ENCODE measurements at places on chromosomes 2 and 18.

GRCh38 chr2:383888-384287 lies 96.0 kb upstream of the ALKAL2 start:
- no peak for DNase-seq

- no peak for DNase-seq
Measured at GRCh38 chr2:45981384-45981930, 315.8 kb upstream of the EPAS1 start.

DNA sequence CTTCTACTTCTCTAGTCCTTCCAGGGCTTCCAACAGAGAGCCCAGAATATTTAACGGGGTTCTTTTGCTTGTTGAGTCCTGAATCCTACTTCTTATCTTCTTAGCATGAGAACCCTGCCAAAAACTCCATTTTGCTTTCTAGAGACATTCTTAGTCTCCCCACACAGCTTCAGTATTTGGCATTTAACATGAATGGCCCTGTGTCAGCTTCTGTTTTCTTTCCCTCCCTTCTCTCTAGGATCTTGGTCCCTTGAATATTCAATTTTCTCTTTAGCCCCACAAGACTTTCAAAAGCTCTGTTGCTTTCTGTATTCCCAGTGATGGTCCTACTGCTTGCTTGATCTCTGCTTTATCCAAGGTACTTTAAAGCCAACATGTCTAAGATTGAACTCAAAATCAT lies 89.5 kb downstream of the WDR7 start:
- no peak for DNase-seq

- no peak for DNase-seq
Measured at GRCh38 chr18:44036501-44036900, 644.2 kb upstream of the SETBP1 start.

DNA sequence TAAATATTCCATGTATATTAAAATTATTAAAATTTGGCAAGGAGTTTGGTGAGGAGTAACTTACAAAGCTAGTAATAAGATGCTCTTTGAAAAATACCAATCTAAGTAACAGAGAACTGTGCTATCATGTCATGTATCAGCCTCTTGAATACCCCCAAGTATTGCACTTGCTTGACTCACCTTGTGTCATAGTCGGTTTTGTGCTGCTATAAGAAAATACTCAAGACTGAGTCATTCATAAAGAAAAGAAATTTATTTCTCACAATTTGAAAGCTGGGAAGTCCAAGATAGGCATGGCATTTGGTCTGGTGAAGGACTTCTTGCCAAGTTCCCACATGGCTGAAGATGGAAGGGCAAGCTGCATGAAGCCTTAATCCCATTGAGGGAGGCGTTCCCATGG lies 179.2 kb downstream of the MEMO1 start:
- DNase-seq: no peak

- no peak for DNase-seq
Measured at GRCh38 chr2:46870051-46870839, 45.4 kb downstream of the MCFD2 start.

DNA sequence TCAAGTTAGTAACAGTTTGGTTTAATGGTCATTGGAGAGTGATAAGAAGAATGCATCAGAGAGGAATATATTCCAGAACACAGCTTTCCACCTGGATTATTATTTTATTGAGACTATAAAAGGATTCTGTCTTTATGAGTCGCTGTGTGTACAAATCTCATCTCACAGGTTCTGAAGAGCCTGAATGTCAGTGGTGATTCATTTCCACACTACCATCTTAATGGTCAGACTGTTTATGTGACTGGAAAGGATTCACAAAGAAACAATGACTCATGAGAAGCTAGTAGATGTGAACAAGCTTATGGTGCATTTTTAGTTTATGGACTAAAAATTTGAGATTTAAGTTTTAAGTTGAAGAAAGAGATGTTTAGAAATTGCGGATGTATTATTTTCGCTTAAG lies 685.4 kb upstream of the NRXN1 start:
- peak; percentile 11 for DNase-seq

- DNase-seq: no peak
Measured at GRCh38 chr2:152480821-152481399, 145.9 kb downstream of the FMNL2 start.

DNA sequence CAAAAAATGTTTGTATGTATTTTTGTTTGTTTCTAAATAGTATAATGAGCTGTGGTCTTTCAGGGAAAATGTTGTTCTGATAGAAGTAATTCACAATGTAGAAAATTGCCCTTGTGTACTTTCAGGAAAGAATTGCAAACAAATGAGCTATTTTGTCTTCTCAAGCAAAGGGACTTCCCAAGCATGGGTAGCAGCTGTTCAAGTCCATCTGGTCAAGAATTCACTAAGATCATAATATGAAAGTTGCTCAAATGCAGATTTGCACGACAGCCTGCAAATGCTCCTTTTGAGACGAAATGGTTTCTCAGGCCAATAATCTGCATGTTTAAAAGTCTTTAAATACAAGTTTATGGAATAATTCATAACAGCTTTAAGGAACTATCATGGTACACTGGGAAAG lies 51.9 kb upstream of the HNMT start:
- no peak for DNase-seq

DNA sequence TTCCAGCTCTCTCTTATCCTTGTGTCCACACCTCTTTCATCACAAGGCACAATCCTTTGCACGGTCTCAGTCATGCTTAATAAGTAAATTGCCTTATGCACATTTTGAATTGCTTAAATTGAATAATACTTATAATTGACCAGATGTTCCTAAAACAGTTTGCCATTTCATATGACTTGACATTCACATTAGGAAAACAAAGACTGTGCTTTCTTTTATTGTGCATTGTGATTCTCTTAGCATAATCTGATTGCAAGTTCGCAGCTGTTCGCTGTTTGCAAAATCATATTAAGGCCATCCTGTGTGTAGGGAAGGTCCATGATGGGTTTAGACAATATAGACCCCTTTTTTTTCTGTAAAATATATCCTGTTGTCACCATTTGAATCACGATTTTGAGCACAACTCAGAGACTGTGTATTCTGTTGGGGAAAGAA lies 75.6 kb downstream of the RNF144A start:
- DNase-seq: no peak

DNA sequence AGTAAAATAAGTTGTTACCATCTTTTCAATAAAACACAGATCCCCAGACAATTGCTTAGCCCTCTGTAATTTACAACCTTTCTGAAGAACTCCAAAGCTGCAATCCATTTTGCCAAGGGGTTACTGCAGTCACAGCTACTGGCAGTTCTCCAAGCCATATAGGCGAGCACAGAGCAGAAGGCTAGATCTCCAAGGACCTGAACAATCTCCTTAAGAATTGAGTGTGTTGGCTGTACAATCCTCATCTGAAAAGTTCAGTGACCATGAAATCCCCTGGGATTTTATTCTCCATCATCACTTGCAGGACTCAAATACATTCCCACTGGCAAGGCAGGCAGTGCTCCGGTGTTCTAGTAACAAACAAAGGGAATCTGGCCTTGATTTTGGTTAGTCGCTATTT lies 103.9 kb upstream of the LRP1B start:
- no peak for DNase-seq

GRCh38 chr2:226891780-226892590 lies 56.1 kb downstream of the RHBDD1 start:
- no peak for DNase-seq

- DNase-seq: no peak
Measured at GRCh38 chr2:170313992-170314348, 136.0 kb downstream of the MYO3B start.

DNA sequence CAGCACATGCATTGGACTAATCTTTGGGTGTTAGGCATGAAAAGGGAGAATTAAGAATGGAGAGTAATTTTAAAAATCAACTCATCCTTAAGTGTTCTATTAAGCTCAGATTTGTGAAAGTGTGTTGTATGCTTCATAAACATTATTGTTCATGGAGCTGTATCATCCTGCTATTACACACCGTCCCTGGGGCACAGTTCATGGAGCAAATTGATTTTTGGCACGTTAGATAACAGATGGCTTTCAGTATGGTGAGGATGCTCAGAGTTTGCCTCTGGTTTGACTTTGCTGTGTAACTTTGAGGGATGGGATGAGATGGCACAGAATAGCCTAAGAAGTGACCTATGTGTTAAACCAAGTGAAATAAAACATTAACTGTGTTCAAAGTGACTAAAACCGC lies 97.1 kb downstream of the MGAT5 start:
- DNase-seq: no peak

DNA sequence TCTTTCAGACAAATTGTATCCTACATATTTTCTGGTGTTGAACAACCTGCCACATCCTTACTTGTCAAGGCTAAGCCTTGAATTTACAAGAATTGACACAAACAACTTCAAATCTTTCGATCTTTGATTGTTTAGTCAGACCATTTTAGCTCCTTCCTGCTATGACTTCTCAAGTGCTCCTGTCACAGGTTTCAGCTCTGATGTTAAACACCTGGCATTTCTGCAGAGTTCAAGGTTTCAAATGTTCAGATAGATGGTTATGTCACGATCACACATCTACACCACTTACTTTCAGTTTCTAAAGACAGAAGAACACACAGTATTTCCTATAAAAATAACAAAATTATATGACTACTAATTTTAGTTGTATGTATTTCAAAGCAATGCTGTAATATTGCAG lies 84.0 kb downstream of the RND3 start:
- no peak for DNase-seq

- DNase-seq: peak; percentile 22
Measured at GRCh38 chr2:205763708-205764211, 81.5 kb downstream of the NRP2 start.

GRCh38 chr2:105180491-105180972 lies 61.0 kb upstream of the GPR45 start:
- DNase-seq: no peak

Data from COLO829 (cell line).